ENCODE measurements at places on chromosomes 11 and 22.

DNA sequence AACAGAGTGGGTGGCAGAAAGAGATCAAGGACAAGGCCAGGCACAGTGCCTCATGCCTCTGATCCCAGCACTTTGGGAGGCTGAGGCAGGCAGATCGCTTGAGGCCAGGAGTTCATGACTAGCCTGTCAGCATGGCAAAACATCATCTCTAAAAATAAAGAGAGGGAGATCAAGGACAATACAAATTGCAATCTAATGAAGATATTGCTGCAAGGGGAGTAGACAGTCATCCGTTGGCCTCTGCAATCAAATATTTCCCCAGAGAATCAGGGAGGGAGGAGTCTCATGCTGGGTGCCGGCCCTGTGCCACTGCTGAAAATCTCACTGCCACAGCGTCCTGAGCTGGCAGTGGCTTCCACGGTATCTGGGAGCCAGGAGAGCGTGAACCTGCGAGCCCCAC is 19.4 kb upstream of the IL17RA start:
- no peak for DNase-seq

GRCh38 chr11:99795999-99796398 is 775.2 kb downstream of the CNTN5 start:
- no peak for DNase-seq

DNA sequence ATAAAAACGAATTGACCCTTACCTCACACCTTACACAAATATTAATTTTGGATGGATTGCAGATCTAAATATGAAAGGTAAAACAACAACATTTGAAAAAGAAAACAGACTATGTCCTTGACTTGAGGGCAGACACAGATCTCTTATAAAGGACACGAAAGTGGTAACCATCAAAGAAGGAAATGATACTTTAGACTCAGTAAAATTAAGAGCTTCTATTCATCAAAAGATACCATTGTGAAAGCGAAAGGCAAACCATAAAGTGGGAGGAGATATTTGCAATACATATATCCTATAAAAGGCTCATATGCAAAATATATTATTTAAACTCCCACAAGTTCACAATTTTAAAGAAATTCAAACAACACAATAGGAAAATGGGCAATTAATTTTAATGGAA is 5.0 kb downstream of the HEPACAM start:
- DNase-seq: no peak

GRCh38 chr22:39598017-39598965 is 27.7 kb downstream of the CACNA1I start:
- DNase-seq: peak; percentile 82

DNA sequence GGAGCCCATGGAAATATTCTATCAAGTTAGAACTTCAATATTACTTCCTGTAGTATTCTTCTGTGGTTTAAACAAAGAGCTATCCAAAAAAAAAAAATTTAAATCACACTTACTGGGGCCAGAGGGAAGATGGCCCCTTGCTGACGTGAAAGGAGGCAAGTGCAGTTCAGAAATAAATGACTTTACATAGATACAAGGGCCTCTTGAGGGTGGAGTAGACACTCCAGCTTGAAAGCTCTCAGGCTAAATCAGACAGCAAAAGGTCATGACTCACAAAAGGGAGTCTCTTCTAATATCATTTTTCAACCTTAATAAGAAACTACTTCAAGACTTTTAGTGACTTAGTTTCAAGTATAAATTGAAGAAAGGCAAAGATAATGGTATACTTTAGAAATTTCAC is 1160.3 kb downstream of the FAM181B start:
- no peak for DNase-seq

DNA sequence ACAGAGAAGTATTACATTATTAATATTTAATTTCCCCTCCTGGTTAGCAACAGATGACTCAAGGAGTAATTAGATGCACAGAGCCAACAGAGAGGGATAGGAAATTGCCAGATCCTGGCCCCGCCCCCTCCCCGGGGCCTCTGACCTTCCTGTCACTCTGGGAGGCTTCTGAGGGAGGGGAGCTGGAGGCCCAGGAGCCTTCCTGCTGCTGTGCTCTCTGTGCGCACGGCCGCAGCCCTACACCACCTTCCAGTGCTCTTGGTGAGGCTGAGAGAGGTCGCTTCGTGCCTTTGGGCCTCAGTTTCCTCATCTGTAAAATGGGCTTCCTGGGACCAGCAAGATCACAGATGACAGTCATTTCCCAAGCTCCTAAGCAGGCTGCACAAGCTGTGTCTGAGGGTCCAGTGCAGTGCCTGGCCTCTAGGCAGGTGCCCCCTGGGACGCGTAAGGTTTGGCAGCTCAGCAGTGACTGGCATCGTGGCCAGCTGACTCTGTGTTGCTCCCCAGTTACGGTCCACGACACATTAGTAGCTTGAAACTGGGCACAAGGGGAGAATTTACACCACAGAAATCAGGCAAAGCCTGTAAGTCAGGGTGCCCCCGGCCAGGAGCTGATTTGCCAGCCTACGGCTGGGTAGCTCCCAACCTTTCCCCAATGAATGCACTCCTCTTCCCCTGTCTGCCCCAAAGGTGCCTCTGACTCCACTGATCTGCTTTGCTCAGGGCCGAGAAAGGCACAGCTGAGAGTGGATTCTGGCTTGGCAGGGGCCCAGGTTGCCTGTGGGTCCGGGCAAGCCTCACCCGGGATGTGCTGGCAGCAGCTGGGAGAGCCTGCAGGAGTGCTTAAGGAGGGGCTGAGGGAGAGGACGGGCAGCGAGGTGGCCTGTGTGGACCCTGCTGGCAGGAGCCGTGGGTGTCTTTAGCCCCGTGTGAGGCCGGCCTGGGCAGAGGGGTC is 2.3 kb downstream of the ADORA2A start:
- DNase-seq: peak; percentile 89

Measured in activated CD4-positive, alpha-beta T cell treated with anti-CD3 and anti-CD28 coated beads, Interleukin-10, Interleukin-2, amounts not matched to agents 100 ng/mL and 50 ng/mL, durations not matched to agents 16 hours and 8 hours (primary cell).